Amygdala (tissue), 56 donors: ENCODE measurements at places on chromosomes 11 and 22.

GRCh38 chr11:63375434-63375833, 5.8 kb downstream of the SLC22A9 start:
- no peak for DNase-seq

DNA sequence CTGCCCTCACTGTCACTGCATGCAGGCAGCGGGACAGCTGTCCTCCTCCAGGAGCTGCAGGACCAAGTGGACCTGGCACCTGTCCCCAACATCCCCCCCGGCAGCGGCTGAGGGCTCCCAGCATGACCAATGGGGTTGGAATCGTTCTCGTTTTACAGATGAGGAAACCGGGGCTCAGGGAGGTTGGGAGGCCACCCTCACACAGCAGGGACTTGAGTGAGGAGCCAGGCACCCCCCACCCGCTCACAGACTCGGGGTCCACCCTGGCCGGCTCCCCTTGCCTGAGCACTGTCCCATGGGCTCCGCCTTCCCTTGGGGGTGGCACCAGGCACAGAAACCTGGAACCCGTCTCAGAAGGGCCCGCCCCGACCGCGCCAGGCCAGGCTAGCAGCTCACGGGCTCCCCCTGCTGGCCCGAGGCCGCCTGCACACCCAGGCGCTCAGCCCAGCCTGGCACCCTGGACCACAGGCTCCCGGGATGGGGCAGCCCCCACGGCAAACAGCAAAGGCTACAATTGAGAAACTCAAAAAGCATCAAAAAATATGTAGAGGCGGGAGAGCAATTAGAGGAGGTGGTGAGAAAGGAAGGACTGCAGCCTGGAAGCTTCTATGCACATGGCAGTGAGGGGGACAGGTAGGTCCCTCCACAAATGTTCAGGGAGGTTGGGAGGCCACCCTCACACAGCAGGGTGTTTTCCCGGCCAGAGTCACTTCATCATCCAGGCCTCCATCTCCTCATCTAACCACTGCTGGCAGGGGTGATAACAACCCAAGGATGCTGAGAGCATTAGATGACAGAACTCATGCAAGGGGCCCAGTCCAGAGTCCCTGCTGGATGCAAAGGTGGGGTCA, 12.8 kb downstream of the MACROD1 start:
- DNase-seq: peak; percentile 43

DNA sequence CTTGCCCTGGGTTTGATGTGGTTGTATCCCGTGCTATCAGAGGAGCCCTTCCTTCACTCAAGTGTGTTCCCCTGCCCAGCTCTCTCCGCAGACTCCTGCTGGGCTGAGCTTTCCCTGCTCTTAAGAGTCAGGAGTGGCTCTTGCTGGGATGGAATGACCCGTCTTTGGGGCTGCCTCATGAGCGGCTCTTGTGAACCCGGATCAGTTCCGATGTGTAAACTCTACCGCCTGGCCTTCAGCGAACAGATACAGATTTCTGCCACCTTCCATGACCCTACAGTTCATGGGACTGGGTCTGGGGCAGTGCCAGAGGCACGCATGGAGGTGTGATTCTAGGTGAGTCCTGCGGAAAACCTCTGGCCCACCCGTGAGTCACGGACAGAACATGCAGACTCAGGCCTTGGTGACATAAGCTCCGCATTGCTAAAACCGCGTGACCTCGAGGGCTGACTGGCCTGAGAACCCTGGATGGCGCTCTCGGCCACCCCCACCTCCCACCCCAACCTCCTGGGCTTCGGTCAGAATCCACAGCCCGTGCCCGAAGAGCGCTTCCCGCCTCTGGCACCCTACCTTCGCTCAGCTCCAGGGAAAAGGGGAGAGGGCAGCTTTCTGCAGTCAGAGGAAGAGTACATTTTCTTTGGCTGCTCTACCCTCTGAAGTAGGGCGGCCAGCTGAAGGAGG, 1.3 kb upstream of the ZBTB16 start:
- no peak for DNase-seq

- no peak for DNase-seq
Measured at GRCh38 chr22:24507716-24508115, 12.6 kb downstream of the UPB1 start.

GRCh38 chr11:93842461-93842860, 8.0 kb downstream of the VSTM5 start:
- no peak for DNase-seq

DNA sequence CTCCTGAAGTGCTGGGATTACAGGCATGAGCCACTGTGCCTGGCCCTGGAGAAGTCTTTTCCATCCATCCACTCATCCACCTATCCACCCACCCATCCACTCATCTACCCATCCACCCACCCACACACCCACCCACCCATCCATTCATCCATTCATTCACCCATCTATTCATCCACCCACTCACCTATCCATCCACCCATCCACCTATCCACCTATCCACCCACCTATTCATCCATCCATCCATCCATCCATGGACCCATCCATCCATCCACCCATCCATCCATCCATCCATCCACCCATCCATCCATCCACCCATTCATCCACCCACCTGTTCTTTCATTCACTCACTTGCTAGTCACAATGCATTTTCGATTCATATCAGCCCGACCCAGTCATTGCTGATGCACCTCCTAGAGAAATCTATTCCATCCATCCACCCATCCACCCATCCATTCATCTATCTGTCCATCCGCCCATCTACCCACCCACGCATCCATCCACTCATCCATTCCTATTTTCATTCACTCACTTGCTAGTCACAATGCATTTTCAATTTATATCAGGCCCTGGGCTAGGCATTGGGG, 17.7 kb upstream of the SUN2 start:
- DNase-seq: no peak

- DNase-seq: no peak
Measured at GRCh38 chr11:98979205-98979604, 41.5 kb upstream of the CNTN5 start.

GRCh38 chr22:30742291-30743256, 47.9 kb downstream of the OSBP2 start:
- no peak for DNase-seq

- no peak for DNase-seq
Measured at GRCh38 chr11:19574916-19575315, 137.7 kb upstream of the NAV2 start.

- no peak for DNase-seq
Measured at GRCh38 chr22:49553076-49553475, 274.6 kb downstream of the BRD1 start.

DNA sequence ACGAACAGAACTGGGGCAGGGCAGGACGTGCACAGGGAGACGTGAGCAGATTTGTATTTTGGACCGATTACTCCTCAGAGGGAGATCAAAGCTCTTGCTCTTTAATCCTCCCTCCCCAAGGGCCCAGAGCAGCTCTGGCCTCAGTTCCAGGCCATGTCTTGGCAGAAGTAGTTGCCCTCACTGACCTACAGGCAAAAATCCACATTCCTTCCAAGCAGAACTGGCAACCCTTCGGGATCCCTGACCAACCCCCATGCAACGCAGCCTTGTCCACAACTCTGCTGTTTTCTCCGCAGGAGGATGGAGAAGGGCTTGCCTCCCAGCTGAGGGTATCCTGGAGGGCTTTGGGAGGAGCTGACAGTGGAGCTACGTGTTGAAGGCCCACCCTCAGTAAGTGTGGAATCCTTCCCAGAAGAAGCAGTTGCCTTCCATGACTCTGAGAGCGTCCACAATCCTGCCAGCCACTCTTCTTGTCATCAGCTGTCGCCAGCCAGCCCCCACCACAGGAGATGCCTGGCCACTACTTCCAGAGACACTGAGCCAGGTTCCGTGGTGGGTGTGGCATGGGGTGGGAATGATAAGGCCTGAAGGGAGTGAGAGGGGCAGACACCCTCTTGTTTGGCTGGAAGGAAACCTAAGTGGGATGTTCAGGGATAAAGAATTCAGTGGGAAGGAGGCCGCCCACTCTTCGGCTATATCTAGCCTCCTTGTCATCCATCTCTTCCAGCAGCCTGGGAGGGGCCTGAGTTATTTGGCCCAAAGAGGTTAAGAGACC, 68.1 kb downstream of the PDE2A start:
- no peak for DNase-seq

DNA sequence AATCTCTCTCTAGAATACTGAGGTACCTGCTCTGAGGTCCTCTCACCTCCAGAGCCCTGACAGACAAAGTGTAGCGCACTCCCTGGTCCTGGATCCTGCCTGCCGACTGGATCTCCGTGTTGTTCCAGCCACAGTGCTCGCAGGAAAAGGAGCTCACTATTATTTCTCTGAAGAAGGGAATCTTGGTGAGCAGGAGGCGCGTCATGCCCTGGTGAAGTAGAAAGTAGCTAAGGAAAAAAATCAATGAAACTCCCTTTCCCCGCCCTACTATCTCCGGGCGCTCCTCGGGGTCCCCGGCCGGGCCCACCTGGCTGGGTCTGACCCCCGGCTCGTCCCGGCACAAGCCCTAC, 412 bp downstream of the ZPR1 start:
- DNase-seq: no peak

DNA sequence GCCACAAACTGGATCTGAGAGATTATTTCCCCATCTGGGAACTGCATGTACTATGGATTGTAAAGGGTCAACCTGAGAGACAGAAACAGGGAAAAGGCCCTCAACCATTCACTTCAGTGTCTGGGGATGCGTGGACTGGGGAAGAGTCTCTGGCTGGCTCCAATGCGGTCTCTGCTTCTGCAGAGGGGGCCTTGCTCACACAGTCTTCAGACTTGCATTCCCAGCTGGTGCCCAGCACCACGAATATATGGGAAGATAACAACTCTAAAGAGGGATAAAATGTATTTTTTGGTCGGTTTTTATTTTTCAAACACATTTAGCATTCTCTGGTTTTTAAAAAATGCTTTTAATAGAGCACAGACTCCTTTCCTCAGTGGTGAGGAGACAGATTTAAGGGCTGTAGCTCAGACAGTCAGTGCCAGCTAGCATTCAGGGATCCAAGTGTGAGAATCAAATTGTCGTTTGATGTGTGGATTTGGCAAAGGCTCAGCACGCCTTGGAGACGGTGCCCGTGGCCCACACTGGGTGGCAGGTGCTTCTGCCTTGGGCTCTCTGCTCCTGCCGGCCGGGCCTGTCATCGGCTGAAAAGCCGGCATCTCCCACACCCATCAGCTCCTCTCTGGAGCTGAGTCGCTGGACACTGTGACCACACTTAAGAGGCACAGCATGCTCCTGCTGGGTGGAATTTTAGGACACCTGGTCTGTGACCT, 8.0 kb upstream of the EFCAB6 start:
- DNase-seq: no peak

- DNase-seq: no peak
Measured at GRCh38 chr22:45006111-45006963, 3.5 kb downstream of the PHF21B start.

GRCh38 chr11:70883323-70883940, 368.9 kb downstream of the SHANK2 start:
- DNase-seq: no peak

GRCh38 chr11:1408346-1408745, 18.6 kb downstream of the BRSK2 start:
- DNase-seq: no peak

GRCh38 chr11:15223318-15223717, 108.6 kb downstream of the INSC start:
- DNase-seq: no peak

- DNase-seq: no peak
Measured at GRCh38 chr22:37906364-37907008, 389 bp downstream of the MICALL1 start.

DNA sequence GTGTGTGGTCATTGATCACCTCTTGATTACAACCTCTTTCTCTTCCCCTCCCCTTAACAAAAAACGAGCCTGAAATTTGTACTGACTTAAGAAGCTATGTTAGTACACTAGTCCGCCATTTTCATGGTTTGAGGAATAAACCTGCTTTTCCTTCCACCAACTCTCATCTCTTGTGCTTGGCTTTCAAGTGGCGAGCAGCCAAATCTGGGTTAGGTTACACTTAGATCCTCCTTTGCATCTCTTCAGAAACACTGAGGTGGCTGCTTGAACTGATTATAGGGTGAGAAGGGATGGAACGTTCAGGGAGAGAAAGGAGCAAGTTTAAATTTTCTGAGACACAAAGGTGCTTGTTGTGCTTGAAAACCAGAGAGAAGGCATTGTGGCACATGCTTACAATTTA, 2171.4 kb downstream of the LRRC4C start:
- DNase-seq: no peak

DNA sequence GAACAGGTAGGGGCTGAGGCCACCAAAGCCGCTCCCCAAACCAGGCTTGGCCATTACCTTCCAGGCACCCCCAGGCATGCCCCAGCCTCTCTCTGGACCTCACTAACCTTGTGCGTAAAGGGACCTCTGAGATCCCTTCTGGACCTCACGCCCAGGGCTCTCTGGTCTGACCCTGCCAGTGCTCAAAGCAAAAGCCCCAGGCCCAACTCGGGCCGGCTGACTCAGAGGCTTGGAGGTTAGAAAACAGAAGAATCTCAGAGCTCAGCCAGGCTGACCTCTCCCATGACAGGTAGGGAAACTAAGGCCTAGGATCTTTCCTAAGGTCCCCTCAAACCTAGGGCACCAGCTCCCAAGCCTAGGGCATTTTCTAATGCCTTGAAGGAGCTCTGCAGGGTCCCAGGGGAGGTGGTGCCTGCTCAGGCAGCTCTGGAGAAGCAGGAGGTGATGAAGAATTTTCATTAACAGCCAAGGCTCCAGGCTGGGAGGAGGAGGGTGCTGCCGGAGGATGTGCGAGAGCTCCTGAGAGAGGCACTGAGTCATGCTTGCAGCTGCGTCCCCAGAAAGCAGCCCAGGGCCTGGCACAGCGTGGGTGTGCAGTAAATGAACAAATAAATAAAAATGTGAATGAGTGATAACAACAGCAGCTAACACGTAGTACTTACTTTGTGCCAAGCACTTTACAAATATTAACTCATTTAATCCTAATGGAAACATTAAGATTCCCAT, 25.6 kb downstream of the ARRB1 start:
- peak; percentile 43 for DNase-seq

DNA sequence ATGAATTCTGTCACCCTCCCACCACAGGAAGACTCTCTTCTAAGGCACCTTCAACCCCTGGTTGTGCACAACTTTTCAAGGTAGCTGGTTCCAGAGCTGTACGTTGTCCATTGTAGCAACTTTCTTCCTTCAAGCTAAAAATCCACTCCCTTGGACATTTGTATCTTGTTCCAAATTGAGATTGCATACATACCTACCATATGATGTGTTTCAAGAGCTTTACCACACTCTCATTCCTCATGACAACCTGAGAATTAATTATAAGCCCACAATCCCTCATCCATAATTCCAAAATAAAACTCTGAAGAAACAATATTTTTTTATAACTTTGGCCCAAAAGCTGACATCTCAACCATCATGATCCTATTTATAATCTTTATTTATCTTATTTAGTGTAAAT, 3.0 kb downstream of the OR52W1 start:
- DNase-seq: no peak

- peak; percentile 86 for DNase-seq
Measured at GRCh38 chr11:19988598-19988997, 171.7 kb downstream of the DBX1 start.

- no peak for DNase-seq
Measured at GRCh38 chr22:27206374-27207133, 549.2 kb downstream of the MIAT start.

- DNase-seq: no peak
Measured at GRCh38 chr11:104918113-104918824, 20.0 kb upstream of the CASP12 start.
